ENCODE measurements at places on chromosomes 2 and 18. TPM values are rescaled to one million over a fixed set of nuclear protein-coding genes. Genes with fewer than 3 reads are reported as not detected.
A peak's percentile ranks its signal among the peaks of the same experiment; 100 is the strongest.

The AQP12B gene
- total RNA-seq = not detected

- no peak overlapping the region for H3K27ac ChIP-seq
- DNase-seq = no peak
- H3K27me3 ChIP-seq = peaks cover 69% of the 10 kb centered on the region
- no peak overlapping the region for H3K4me3 ChIP-seq
Observed at GRCh38 chr18:10659594-10659993, 133.8 kb downstream of the NAPG start.

- no peaks in the 10 kb centered on the region for H3K36me3 ChIP-seq
- no peaks in the 10 kb centered on the region for H3K27me3 ChIP-seq
- no peak for DNase-seq
- H3K27ac ChIP-seq = no peak overlapping the region
Observed at GRCh38 chr2:20507166-20507692, 60.4 kb downstream of the RHOB start.

DNA sequence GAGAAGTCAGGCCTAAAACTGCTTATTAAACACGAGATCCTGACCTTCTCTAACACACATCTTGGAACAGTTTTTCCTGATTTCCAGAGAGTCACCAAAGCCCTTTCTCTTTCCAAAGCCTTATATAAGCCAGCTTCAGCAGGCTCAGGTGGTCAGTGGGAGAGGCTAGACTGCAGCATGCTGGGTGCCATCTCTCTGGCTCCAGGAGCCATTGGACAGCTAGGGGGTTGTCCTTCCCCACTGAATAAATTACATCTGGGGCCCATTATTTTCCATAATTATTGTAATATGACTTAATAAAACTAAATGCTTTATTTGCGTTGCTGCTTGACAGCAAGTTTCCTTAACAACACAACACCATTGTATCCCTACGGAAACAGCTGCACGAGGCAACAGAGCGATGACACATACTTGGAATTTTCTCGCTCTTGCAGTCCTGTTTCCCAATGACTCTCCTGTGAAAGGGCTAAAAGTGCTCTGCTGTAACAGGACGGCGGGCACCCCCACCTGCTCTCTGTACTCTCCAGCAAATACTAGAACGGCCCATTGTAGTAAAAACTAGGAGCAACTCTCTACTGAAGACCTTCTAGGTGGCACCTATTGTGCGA lies 160.6 kb downstream of the RNF144A start:
- no peaks in the 10 kb centered on the region for H3K4me1 ChIP-seq
- H3K36me3 ChIP-seq = no peaks in the 10 kb centered on the region
- H3K27me3 ChIP-seq = peaks cover 13% of the 10 kb centered on the region
- no peak for DNase-seq
- no peak overlapping the region for H3K27ac ChIP-seq

- no peaks in the 10 kb centered on the region for H3K36me3 ChIP-seq
- H3K27me3 ChIP-seq = peaks cover 28% of the 10 kb centered on the region
- no peak for DNase-seq
- H3K27ac ChIP-seq = no peak overlapping the region
Observed at GRCh38 chr2:133312038-133312729, 256.1 kb downstream of the NCKAP5 start.

- no peak for DNase-seq
- H3K36me3 ChIP-seq = no peaks in the 10 kb centered on the region
- peaks cover 6% of the 10 kb centered on the region for H3K4me1 ChIP-seq
- H3K27me3 ChIP-seq = no peaks in the 10 kb centered on the region
- no peak overlapping the region for H3K4me3 ChIP-seq
- no peak overlapping the region for H3K27ac ChIP-seq
Observed at GRCh38 chr2:45382744-45383143, 228.3 kb downstream of the SRBD1 start.

GRCh38 chr18:63949068-63949737 lies at the start of gene HMSD:
Gene HMSD (plus strand): TSS chr18:63949301. CDS start chr18:63953456, 4,155 bp downstream.
- no peaks in the 10 kb centered on the region for H3K27me3 ChIP-seq
- no peak within 1 kb of the TSS for H3K27ac ChIP-seq
- H3K4me3 ChIP-seq = no peak within 1 kb of the TSS
- H3K4me1 ChIP-seq = no peaks in the 10 kb centered on the region
- peak; percentile 28 for DNase-seq

- no peak overlapping the region for H3K4me3 ChIP-seq
- DNase-seq = no peak
- H3K36me3 ChIP-seq = no peaks in the 10 kb centered on the region
- no peaks in the 10 kb centered on the region for H3K4me1 ChIP-seq
- peaks cover 61% of the 10 kb centered on the region for H3K27me3 ChIP-seq
Observed at GRCh38 chr2:2898744-2899143, 478.9 kb downstream of the EIPR1 start.

The FSHR gene
- total RNA-seq = not detected
